Pancreas (tissue), 10 donors: ENCODE measurements at places on chromosomes 2 and 18. TPM values are rescaled to one million over a fixed set of nuclear protein-coding genes. Genes with fewer than 3 reads are reported as not detected.
A peak's percentile ranks its signal among the peaks of the same experiment; 100 is the strongest.

- DNase-seq, result no peak
Measured at GRCh38 chr18:51988277-51988676, 351.7 kb upstream of the DCC start.

DNA sequence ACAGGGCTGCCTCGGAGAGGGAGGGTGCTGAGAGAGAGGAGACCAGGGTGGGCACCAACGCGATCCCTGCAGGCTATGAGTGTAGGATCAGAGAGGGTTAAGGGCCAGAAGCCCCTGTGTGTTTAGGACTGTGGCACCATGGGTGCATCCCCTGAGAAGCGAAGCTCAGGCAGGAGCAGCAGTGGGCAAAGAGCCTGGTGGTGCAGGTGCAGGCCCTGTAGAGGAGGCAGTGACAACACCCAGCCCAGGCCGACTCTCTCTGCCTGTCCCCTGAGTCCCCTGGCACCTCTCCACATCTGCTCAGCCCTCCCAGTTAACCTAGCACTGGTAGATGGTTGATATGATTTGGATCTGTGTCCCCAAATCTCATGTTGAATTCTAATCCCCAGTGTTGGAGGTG lies 139.8 kb downstream of the RNF152 start:
- no peak for DNase-seq

DNA sequence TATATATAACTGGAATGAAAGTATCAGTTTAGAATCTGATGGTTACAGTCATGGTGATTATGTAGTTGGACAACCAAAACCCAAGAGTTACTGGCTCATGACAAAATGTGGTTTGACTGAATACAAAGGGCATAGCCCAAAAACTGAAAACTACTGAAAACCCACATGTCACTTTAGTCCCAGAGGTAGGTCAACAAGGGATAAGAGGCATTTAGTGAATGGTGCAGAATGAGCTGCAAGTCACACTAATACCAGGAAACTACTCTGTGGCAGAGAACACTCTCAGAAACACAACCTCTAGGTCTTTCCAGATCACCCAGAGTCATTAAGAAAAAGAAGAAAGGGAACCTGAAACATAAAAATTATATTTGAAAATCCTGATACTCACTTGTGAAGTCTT lies 154.5 kb downstream of the AGPS start:
- no peak for DNase-seq

RAB6D gene
- total RNA-seq, result not detected

GRCh38 chr18:79876497-79876896 lies 75.0 kb downstream of the SLC66A2 start:
- DNase-seq, result no peak

SERPINB12 gene
- not detected for total RNA-seq

DNA sequence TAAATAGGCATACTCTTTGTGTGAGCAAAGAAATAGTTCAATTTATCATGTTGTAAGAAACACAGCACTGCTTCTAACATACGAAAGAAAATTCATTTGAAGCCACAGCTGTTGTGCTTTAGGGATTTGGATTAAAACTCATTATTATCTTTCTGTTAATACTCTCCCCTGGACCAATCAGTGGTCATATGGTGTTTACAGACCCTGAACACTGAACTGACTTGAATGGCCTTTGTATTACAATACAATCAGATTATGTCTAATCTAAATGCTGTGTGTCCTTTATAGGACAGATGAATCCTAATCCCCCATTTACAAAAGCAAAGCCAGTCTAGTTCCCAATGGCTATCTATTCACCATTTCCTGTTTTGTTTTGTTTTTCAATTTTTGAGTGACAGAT lies 36.5 kb downstream of the ZNF385B start:
- no peak for DNase-seq

- no peak for DNase-seq
Measured at GRCh38 chr2:165989851-165990250, 36.3 kb upstream of the TTC21B start.

DNA sequence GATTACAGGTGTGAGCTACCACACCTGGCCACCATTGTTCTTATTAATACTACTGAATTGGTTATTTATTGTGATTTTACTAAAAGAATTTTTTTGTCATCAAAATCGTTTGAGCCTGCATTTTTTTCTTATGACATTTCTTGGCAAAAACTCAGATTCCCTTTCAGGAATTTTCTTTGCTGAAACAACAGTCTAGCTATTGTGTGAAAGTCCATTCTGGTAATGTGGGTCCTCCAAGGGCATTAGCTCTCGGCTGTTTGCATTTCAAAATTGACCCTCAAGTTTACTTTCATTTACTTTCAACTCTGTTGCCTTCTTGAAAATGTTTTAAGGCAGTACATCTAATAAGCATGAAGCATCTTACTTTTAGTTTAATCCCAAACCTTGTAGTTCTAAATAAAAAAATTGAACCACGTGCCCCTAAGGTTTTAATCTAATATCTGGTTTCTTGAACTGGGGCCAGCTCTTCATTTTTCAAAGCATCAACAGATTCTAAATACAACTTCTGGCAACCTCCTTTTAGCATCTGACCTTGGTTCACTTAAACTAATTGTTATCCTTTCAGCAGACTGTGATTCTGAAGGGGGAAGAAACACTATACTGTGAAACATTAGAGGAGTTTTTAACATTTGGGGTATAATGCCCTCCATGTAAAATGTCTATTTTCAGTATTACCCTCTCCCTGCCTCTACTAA lies 325.2 kb upstream of the RAB12 start:
- no peak for DNase-seq

PDCD1 gene
- total RNA-seq, result 0.14 TPM

GRCh38 chr2:237205043-237205541 lies 119.4 kb downstream of the COPS8 start:
- no peak for DNase-seq

- peak; percentile 78 for DNase-seq
Measured at GRCh38 chr2:238287737-238288649, at the start of gene PER2. Gene PER2, minus strand, starts transcription at chr2:238288610. Its CDS starts 10,674 bp downstream, at chr2:238277936.

AGXT gene
- total RNA-seq, result not detected

- peak; percentile 13 for DNase-seq
Measured at GRCh38 chr2:239762106-239762505, 263.0 kb downstream of the NDUFA10 start.

LOXHD1 gene
- 0.14 TPM for total RNA-seq

GRCh38 chr2:102269200-102269524 lies 42.2 kb upstream of the IL1RL1 start:
- DNase-seq, result no peak

- DNase-seq, result no peak
Measured at GRCh38 chr2:230751062-230751461, 38.4 kb downstream of the CAB39 start.

DNA sequence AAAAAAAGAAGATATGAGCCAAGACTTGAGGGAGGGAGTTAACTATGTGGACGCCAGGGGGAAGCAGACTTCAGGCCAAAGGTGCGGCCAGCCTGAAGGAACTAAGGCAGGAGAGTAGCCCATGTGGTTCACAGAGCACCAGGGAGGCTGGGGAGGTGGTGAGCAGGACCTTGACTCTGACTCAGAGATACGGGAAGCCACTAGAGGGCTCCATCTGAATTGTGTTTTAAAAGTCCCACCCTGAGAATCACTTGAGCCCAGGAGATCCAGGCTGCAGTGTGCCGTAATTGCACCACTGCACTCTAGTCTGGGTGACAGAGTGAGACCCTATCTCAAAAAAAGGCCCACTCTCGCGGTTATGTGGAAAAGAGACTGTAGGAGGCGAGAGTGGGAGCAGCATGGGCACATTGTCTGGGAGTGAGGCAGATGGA lies 12.3 kb downstream of the CEP192 start:
- DNase-seq, result no peak

GRCh38 chr18:58392324-58393000 lies 236.4 kb downstream of the ALPK2 start:
- no peak for DNase-seq

NDC80 gene
- 0.95 TPM for total RNA-seq

- no peak for DNase-seq
Measured at GRCh38 chr2:7840651-7841380, 841.0 kb upstream of the ID2 start.

- no peak for DNase-seq
Measured at GRCh38 chr2:12066116-12066515, 319.7 kb downstream of the LPIN1 start.

- DNase-seq, result no peak
Measured at GRCh38 chr2:30439296-30439695, 7.8 kb upstream of the LCLAT1 start.

- DNase-seq, result no peak
Measured at GRCh38 chr2:229641676-229642075, 72.7 kb downstream of the DNER start.

DNA sequence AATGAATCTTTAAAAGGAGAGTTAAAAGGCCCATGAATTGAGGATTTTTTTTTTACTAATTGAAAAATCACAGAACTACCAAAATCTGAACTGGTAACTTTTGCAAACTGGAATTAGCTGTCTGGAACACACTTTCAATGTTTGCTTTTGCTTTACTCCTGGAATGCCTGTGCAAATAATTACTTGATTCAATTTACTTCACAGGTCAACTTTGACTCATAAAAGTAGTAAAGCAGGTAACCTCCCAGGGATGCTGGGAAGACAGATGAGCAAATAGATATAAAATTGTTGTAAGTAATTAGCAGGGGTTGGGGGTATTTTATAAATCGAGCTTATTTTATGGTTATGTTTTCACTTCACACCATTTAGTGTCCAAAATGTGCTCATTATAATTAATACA lies 398.3 kb upstream of the HNRNPA3 start:
- DNase-seq, result no peak

DNA sequence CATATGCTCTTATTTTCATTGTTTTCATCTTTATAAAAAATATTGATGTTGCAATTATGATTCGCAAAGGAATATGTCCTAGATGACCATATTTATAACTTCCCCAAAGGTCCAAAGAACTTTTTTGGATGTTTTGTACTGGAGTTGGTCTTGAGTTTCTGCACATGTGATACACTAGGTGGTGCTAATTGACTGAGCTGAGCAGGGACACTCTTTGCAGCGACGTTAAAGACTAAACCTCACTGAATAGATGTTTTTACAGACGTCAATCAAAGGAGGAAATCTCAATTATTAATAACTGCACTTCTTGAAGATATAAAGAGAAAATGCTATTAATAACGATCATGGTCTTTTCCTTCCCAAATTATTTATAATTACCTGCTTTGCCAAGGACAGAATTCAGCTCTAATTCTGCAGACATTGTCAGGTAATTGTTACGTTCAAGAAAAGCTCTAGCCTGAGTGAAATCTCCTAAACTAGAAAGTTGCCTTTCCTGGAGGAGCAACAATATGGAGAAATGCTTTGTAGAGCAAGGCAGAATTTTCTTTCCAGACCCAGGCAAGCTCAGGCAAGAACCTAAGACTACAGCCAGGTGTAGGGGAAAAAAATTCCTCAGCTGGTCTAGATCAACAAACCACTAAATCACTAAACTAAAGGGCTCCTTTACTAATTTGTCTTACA lies 119.3 kb upstream of the RBBP8 start:
- DNase-seq, result no peak

GRCh38 chr2:60675301-60675700 lies 80.8 kb upstream of the PAPOLG start:
- DNase-seq, result no peak

DNA sequence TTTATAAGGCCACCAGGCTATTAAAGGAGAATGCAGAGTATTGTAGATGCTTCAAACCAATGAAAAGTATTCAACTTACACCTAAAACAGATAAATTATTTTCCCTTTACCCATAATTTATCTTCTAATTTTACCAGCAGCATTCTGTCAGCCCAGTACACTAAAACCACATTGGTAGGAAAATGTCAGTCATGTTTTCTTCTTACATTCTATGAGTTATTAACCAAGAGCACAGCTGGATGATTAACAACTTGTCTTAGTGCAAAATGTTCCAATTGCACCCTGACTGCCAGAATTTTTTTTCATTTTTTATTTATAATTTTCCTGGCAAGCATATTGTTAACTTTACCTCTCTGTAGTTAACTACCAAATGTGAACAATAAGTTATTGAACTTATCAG lies 79.0 kb upstream of the WDR75 start:
- DNase-seq, result no peak

GRCh38 chr2:197827618-197828017 lies 23.2 kb downstream of the PLCL1 start:
- DNase-seq, result no peak

DNA sequence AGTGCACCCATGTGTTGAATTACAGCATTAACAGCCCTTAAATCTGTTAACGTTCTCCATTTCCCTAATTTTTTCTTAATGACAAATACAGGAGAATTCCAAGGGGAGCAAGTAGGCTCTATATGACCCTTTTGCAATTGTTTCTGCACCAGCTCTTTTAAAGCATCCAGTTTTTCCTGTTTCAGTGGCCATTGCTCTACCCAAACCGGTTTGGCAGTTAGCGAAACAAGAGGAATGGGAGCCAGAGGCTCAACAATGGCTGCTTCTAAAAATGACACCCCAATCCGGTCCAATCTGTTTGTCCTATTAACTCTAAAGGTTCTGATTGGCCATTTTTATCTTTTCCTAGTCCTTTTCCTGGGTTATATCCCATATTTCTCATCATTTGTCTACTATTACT lies 15.1 kb upstream of the SUCLG1 start:
- peak; percentile 24 for DNase-seq

DNA sequence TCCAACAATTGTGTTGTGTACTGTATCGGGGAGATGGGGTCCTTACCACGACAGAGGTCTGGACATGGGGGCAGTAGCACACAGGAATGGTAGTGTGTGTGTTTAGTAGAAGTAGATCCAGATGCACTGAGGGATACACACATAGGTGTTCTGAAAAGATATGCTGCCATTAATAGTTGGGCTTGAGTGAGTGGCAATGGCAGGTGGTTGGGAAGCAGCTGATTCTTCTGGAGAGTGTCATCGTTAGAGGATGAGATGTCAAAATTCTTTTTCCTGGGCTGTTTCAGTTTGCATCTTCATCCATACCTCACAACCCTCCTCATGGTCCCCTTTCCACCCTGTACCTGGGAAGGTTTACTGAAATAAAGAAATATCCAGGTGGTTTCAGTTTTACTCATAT lies 66.6 kb downstream of the UGGT1 start:
- no peak for DNase-seq

GRCh38 chr2:176935543-176936102 lies 277.0 kb upstream of the HNRNPA3 start:
- DNase-seq, result no peak

DNA sequence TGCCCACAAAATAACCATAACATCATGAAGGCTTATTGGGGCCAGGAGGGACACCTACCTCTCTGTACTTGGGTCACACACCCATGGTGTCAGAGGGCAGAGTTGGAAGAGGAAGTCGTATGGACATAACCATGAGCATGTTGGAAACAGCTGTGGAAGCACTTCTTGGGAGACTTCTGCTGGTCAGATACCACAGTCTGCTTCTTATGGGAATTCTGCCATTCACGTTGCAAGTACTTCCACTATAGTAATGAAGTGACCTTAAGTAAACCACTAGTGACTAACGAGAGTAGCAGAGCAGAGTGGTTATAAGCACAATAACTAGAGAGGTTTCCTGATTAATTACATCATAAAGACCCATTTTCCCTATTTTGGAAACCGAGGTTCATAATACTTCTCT lies 61.1 kb upstream of the TFPI start:
- DNase-seq, result no peak

GRCh38 chr2:117436697-117437096 lies 377.8 kb upstream of the DDX18 start:
- no peak for DNase-seq

- peak; percentile 23 for DNase-seq
Measured at GRCh38 chr2:53460347-53460746, 307.3 kb upstream of the CHAC2 start.
